ENCODE measurements at places on chromosomes 2 and 18.

- H3K27me3 ChIP-seq: no peaks in the 10 kb centered on the region
- H3K36me3 ChIP-seq: no peaks in the 10 kb centered on the region
- H3K4me1 ChIP-seq: no peaks in the 10 kb centered on the region
- ATAC-seq: no peak
- H3K27ac ChIP-seq: no peak overlapping the region
- no peak overlapping the region for H3K4me3 ChIP-seq
Measured at GRCh38 chr2:237125967-237126366, 40.3 kb downstream of the COPS8 start.

DNA sequence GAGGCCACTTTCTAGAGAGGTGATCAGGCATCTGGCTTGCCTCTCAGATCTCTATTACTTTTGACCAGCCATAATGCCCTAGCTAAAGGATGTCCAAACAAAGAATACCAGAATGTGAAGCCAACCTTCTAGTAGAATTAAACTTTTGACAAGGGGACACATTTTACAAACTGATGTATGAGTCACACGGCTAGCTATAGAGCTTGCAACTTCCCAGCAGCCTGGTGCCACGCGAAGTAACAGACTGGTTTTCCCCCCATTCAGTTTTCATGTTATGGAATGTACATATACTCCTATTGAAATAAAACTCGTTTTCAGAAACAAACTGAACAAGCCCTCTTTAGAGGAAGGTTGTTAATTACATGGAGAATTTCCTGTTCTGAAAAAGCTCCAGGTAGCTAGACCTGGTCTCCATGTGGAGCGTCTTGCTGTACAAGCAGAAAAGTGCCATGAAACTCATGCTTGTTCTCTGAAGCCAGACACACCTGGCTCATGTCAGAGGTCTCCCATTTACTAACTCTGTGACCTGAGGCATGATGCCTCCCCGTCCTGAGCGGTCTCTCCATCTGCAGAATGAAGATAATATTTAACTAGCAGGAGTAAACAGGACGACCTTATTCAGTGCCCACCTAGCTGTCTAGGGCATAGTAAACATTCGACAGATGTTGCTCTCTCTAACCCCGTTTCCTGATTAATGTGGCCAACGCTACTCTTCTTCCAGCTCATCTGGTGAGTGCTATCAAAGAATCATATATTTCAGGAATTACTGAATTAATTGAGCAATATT, 81.5 kb upstream of the MAP3K20 start:
- peaks cover 21% of the 10 kb centered on the region for H3K27me3 ChIP-seq
- H3K4me1 ChIP-seq: no peaks in the 10 kb centered on the region
- ATAC-seq: no peak
- no peaks in the 10 kb centered on the region for H3K36me3 ChIP-seq
- H3K27ac ChIP-seq: no peak overlapping the region

- no peak overlapping the region for H3K4me3 ChIP-seq
- no peak for ATAC-seq
- no peak overlapping the region for H3K27ac ChIP-seq
- no peaks in the 10 kb centered on the region for H3K4me1 ChIP-seq
Measured at GRCh38 chr2:28163028-28163427, 229.6 kb upstream of the FOSL2 start.

GRCh38 chr2:191078165-191078867, 64.3 kb upstream of the STAT1 start:
- no peaks in the 10 kb centered on the region for H3K27me3 ChIP-seq
- peak overlapping the region; percentile 93 for H3K27ac ChIP-seq
- peaks cover 71% of the 10 kb centered on the region for H3K36me3 ChIP-seq
- peak overlapping the region; percentile 76 for H3K4me3 ChIP-seq
- ATAC-seq: peak; percentile 92

Measured in activated T-helper 17 cell treated with anti-CD3 and anti-CD28 coated beads, Interleukin-2, amount 50 U/mL, for 72 hours (primary cell).